ENCODE measurements at places on chromosomes 6 and 20. TPM values are rescaled to one million over a fixed set of nuclear protein-coding genes. Genes with fewer than 3 reads are reported as not detected.

The SYNJ2 gene
- 19.6 TPM for total RNA-seq

The SCRT2 gene
- total RNA-seq: not detected

GRCh38 chr6:93454533-93454932 lies 35.2 kb upstream of the EPHA7 start:
- DNase-seq: no peak

DNA sequence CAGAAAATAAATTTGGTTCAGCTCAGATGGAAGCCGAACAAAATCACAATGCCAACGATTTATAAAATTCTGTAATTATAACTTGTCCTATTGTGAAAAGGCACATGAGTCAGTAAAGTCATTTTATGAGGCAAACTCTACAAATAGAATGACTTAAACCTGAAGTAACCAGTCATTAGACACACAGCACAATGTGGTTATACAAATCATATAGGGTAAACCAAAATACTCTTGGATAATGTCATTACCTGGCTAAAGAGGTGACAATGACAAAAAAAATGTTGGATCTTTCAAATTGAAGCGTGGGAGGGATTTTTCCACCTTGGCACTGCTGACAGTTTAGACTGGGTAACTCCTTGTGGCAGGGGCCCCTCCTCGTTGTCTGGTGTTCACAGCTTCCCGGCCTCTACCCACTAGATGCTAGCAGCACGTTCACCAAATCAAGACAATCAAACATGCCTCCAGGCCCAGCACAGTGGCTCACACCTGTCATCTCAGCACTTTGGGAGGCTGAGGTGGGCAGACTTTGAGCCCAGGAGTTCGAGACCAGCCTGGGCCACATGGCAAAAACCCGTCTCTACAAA lies 5.0 kb downstream of the ANKRD60 start:
- DNase-seq: no peak

DNA sequence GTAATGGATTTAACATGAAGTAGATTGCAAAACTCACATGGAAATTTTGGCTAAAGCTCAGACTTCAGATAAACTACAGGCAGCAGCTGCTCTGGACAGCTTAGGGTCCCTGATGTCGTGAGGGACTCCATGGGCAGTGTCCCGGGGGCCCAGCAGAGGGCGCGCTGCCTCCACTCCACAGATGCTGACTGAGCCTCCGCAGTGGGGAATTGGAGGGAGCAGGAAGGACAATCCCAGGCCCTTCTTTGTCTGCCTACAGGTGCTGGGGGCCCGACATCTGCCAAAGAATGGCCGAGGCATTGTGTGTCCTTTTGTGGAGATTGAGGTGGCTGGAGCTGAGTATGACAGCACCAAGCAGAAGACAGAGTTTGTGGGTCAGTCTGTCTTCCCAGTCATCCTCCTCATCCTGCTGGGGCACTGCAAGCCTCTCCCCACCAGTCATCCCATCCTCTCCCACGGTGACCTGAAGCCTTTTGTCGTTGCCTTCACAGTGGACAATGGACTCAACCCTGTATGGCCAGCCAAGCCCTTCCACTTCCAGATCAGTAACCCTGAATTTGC lies 35.9 kb downstream of the PLCG1 start:
- DNase-seq: peak; percentile 95

DNA sequence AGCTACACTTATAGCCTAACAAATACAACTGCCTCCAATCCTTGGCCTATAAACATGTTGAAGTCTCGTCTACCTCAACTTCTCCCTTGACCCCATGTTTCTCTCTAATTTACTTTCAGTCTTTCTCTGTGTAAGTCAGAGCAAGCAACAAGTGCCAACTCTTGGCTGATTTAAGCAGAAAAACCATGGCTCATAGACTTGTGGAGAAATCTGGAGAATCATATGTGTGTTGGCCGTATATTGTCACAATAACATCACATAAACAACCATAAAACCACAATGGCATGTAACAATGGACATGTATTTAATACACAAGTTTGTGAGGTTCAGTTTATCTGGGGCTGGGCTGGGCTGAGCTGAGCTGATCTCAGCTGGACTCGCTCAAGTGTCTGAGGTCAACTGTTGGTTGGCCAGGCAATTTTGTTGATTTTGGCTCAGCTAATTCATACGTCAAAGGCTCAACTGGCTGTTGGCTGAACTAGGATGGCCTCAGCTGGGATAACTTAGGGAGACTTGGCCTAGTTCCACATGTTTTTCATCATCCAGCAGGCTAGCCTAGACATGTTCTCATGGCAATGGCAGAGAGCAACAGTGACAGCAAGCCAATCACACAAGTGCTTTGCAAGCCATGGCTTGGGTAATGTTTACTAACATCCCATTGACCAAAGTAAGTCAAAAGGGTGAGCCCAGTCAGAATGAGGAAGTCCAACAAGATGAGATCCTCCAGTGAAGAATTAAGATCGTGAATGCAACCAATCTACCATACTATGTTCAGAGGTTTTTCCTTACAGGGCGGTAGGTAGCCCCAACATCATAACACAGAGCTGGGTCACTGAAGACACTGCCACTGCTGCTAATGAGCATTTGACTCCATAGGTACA lies 12.9 kb upstream of the TBC1D22B start:
- DNase-seq: peak; percentile 80

Data from right cardiac atrium (tissue), 5 donors.